NCI-H2081 treated with DMSO at 0.1 percent for 48 hours (cell line): ENCODE measurements at places on chromosomes 2 and 18.

GRCh38 chr2:222753251-222753824, 81.9 kb downstream of the MOGAT1 start:
- DNase-seq, result peak; percentile 85

- DNase-seq, result no peak
These were observed 302.7 kb upstream of the TNP1 start for GRCh38 chr2:217162533-217162932.

- DNase-seq, result no peak
These were observed 80.1 kb upstream of the SMIM21 start for GRCh38 chr18:75507636-75508035.

GRCh38 chr2:38394903-38395341, 17.8 kb upstream of the ATL2 start:
- DNase-seq, result no peak

GRCh38 chr2:177682836-177683660, 290.5 kb downstream of the AGPS start:
- no peak for DNase-seq
